ENCODE measurements at places on chromosomes 13 and 19.
A peak's percentile ranks its signal among the peaks of the same experiment; 100 is the strongest.

GRCh38 chr13:113292021-113292862 lies 4.8 kb upstream of the LAMP1 start:
- DNase-seq: peak; percentile 16

DNA sequence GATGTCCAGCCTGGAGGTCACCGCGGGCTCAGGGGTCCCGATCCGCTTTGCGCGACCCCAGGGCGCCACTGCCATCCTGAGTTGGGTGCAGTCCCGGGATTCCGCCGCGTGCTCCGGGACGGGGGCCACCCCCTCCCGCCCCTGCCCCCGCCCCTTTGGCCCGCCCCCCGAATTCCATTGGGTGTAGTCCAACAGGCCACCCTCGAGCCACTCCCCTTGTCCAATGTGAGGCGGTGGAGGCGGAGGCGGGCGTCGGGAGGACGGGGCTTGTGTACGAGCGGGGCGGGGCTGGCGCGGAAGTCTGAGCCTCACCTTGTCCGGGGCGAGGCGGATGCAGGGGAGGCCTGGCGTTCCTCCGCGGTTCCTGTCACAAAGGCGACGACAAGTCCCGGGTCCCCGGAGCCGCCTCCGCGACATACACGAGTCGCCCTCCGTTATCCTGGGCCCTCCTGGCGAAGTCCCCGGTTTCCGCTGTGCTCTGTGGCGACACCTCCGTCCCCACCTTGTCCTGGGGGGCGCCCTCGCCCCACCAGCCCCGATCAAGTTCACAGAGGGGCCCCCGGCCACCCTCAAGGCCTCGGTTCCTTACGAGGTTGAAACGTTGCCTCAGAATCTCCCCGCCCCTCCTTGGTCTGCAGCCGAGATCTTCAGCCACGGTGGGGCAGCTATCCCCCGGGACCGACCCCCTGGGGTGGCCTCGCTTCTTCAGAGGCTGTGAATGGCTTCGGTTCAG lies 1.2 kb downstream of the LDLR start:
- DNase-seq: peak; percentile 95

DNA sequence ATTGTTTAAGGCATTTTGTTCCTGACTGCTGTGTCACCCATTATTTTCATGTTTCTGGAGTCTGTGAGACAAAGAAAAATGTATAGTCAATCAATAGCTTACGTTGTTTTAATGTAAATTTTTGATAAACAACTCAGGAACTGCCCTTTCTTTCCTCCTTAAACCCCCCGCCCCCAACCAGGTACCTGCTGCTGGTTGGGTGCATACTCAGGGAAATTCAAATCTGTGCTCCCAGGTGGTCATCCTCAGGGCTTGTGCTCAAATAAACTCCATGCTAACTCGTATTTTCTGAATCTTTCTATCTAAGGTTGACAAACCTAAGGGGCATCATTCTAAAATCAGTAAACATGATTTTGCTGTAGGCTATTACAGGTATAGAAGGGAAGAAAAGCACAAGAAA lies 4.1 kb upstream of the CDC16 start:
- DNase-seq: no peak

DNA sequence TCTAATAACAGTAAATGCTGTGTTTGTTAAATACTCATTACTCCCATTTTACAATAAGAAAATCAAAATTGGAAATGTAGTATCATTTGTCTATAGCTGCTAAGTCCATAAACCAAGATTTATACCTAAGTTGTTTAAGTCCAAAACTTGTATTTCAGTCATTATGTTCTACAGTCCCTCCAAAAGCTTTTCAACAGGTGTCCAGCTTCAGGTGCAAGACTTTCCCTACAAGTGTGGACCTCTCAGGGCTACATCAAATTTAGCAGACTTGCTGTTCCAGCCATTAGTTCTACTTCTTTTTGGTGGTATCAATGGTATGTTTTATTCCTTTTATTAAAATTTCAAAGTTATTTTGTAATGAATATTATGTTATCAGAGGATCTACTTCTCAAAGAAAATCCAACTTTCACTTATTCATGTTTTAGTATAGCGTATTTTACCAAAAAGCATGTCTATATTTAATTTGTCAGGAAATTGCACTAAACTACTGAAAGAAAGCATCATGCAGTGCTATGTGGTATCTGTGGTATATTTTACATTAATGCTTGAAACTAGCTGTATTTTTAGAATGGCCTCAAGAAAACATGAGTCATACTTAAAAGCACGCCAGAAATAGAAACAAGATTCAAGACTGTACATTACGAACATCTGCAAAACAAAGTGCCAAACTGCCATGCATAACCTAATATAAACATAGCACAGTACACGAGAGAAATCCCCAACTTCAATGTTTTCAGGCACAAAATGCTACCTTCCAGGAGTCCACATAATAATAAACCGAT lies 44.5 kb downstream of the VWA8 start:
- no peak for DNase-seq

GRCh38 chr13:41428155-41428554 lies 29.2 kb upstream of the RGCC start:
- peak; percentile 0 for DNase-seq

DNA sequence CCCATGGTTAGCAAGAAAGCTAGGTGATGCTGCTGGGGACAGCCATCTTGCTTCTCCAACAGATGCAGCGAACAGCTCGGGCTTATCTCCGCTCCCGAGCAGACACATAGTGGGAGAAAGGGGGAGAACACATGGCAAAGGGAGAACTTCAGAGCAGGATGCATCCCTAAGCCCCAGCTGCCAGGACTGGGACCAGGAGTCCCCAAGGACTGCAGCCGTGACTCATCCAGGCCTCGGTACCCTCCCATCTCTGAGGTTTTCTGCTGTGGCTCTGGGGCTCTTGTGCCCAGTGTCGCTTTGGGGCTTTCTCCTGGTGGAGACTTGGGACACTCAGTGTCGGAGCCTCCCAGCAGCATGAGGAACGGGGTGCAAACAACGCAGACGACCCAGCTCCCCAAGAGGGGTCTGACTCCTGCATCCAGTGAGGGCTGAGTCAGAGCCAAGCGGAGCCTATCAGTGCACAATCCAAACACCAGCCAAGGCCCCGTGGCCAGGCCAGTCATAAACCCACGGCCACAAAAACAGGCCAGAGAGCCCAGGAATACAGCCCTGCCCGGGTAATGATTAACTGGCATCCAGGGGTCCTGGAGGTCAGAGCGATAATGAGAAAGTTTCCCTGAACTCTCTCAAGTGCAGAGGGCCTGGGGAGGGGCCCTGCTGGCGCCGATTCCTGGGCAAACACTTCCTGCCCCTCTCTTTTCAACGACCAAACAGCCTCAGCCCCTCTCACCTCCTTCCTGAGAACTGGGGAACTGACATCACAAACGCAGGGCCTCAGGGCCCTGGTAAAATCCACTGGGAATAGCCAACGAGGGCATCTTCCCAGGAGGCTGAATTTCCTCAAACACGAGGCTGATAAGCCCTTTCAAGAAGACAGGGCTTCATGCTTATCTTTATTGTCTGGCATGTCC lies 202.9 kb downstream of the USP12 start:
- DNase-seq: no peak

GRCh38 chr13:50179977-50180376 lies 164.7 kb downstream of the KCNRG start:
- no peak for DNase-seq

- DNase-seq: no peak
Observed at GRCh38 chr19:18610556-18611326, 1.9 kb upstream of the TMEM59L start.

GRCh38 chr19:56270676-56271075 lies 1.9 kb upstream of the EDDM13 start:
- DNase-seq: no peak

GRCh38 chr13:99545979-99546378 lies 44.7 kb downstream of the TM9SF2 start:
- no peak for DNase-seq

- no peak for DNase-seq
Observed at GRCh38 chr13:65964672-65965071, 1265.5 kb downstream of the PCDH9 start.

Data from C1 segment of cervical spinal cord (tissue), 14 donors.